Cardiac septum (tissue), 1 donor: ENCODE measurements at places on chromosomes 2 and 18. TPM values are rescaled to one million over a fixed set of nuclear protein-coding genes. Genes with fewer than 3 reads are reported as not detected.

GRCh38 chr2:86370579-86370978 lies 33.2 kb upstream of the REEP1 start:
- DNase-seq = no peak

- no peak for DNase-seq
Measured at GRCh38 chr2:11662882-11663281, 7.1 kb downstream of the NTSR2 start.

- DNase-seq = peak; percentile 51
Measured at GRCh38 chr2:240627736-240628506, 2.6 kb downstream of the GPR35 start.

The TMEM150A gene
- 11.4 TPM for total RNA-seq

DNA sequence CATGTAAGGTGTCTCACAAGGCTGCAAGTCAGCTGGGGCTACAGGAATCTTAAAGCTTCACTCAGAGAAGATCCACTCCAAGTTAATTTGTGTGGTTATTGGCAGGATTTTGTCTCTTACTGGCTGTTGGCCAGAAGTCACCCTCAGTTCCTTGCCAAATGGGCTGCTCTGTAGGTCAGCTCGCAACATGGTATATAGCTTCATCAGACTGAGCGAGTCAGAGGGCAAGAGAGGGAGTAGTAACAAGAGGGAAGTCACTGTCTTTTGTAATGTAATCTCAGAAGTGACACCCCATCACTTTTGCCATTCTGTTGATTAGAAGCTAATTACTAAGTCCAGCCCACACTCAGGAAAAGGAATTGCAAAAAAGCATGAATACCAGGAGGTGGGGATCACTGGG lies 119.5 kb downstream of the LRRTM1 start:
- no peak for DNase-seq

- DNase-seq = no peak
Measured at GRCh38 chr2:139122711-139123158, 342.5 kb upstream of the NXPH2 start.

The ASPRV1 gene
- total RNA-seq = 0.81 TPM

- no peak for DNase-seq
Measured at GRCh38 chr2:166891727-166892126, 3.4 kb downstream of the XIRP2 start.

The KLHL41 gene
- 90.5 TPM for total RNA-seq
